ENCODE measurements at places on chromosomes 5 and 9. TPM values are rescaled to one million over a fixed set of nuclear protein-coding genes. Genes with fewer than 3 reads are reported as not detected.

- peaks cover 69% of the 10 kb centered on the region for H3K36me3 ChIP-seq
- H3K27ac ChIP-seq: peak overlapping the region; percentile 12
- no peak overlapping the region for H3K4me3 ChIP-seq
- H3K4me1 ChIP-seq: peaks cover 1% of the 10 kb centered on the region
Measured at GRCh38 chr5:151118913-151119575, 38.2 kb upstream of the TNIP1 start.

- no peak overlapping the region for H3K27ac ChIP-seq
- H3K4me3 ChIP-seq: no peak overlapping the region
- H3K27me3 ChIP-seq: peaks cover 15% of the 10 kb centered on the region
- H3K36me3 ChIP-seq: no peaks in the 10 kb centered on the region
Measured at GRCh38 chr9:34503406-34503805, 19.4 kb downstream of the ENHO start.

- no peak for DNase-seq
- H3K4me3 ChIP-seq: no peak overlapping the region
- H3K4me1 ChIP-seq: peaks cover 1% of the 10 kb centered on the region
- no peak overlapping the region for H3K27ac ChIP-seq
- H3K27me3 ChIP-seq: no peaks in the 10 kb centered on the region
Measured at GRCh38 chr5:126909856-126910255, 120.5 kb downstream of the MARCHF3 start.

DNA sequence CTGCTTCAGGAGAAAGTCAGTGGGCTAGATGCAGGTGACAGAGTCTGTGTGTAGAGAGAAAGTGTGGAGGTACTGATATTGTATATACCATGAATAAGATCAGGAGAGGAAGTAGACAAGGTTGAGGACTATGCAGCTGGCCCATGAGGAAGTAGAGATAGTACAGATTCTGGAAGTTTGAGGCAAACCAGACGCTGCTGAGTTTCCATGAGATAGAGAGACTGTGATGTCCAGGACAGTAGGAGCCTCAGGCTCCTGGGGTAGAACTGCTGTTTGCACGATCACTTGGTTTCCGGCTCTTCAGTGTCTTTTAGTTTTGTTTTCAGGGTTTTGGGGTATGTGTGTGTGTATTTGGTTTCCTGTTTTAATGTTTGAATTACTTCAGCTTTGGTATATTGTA lies 13.6 kb downstream of the OTULINL start:
- peak overlapping the region; percentile 98 for H3K27ac ChIP-seq
- H3K27me3 ChIP-seq: no peaks in the 10 kb centered on the region
- peak overlapping the region; percentile 64 for H3K4me3 ChIP-seq
- DNase-seq: peak; percentile 80

- peaks cover 54% of the 10 kb centered on the region for H3K4me1 ChIP-seq
- H3K27ac ChIP-seq: peak overlapping the region; percentile 65
- no peak for DNase-seq
Measured at GRCh38 chr5:126801174-126801991, 24.4 kb downstream of the LMNB1 start.

- no peak for DNase-seq
- peaks cover 3% of the 10 kb centered on the region for H3K27me3 ChIP-seq
- H3K27ac ChIP-seq: no peak overlapping the region
- no peak overlapping the region for H3K4me3 ChIP-seq
- no peaks in the 10 kb centered on the region for H3K4me1 ChIP-seq
Measured at GRCh38 chr5:171710451-171711024, 75.1 kb upstream of the SMIM23 start.

GRCh38 chr5:160702934-160703333 lies 149.1 kb downstream of the ATP10B start:
- H3K4me1 ChIP-seq: no peaks in the 10 kb centered on the region
- DNase-seq: no peak
- no peak overlapping the region for H3K27ac ChIP-seq
- H3K27me3 ChIP-seq: no peaks in the 10 kb centered on the region
- no peak overlapping the region for H3K4me3 ChIP-seq

- no peaks in the 10 kb centered on the region for H3K4me1 ChIP-seq
- DNase-seq: no peak
- H3K27ac ChIP-seq: no peak overlapping the region
- H3K4me3 ChIP-seq: no peak overlapping the region
- no peaks in the 10 kb centered on the region for H3K36me3 ChIP-seq
- H3K27me3 ChIP-seq: peaks cover 12% of the 10 kb centered on the region
Measured at GRCh38 chr9:105683688-105684275, 10.6 kb upstream of the TMEM38B start.

DNA sequence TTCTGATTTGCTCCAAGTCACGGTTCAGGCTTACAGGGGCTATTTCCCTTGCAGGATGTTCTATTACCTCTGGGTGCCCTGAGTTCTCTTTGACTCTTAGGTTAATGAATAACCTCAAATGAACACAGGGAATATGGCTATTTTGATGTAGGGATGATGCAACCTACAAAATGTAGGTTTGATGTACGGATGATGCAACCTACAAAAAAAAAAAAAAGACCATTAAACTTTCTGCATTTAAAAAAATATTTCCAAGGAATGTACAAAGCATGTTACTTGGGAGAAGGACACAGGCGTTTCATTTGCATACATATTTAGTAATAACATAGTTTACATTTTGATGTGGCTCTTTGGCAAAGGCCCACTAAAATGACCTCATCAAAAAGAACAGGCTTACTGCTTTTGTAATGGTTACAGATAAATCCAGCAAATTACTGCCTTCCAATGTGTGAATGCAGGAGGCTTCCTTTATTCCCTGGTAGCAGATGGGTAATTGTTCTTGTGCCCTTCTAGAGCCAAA lies 36.3 kb downstream of the ZNF474 start:
- H3K4me1 ChIP-seq: no peaks in the 10 kb centered on the region
- H3K27me3 ChIP-seq: no peaks in the 10 kb centered on the region
- no peak for DNase-seq
- no peak overlapping the region for H3K4me3 ChIP-seq
- H3K36me3 ChIP-seq: no peaks in the 10 kb centered on the region

DNA sequence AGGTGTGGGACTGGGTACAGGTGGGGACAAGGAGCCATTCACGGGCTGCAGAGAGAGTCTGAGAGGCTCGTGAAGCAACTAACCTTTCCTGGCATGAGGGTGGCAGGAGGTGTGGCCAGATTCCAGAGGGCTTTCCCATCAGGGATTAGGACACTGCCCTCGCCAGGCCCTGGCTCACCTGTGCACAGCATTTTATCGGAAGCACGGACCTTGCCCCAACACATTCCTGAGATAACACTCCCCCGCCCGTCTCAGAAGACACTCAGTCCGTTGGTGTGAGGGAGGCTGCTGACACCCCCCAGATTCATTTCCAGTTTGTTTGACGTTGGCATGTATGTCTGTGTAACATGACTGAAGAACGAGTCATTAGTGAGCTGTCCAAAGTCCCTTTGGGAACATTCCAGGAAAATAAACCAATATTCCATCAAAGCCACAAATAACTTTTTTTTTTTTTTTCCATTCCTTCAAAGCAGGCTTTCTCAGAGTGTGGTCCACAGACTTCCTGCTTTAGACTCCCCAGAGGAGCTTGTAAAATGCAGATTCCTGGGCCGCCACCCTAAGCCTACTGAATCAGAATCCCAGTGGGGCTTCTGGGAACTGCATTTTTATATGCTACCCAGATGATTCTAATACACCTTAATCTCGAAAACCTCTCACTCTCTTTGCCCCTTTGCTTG lies 23.4 kb downstream of the WWC1 start:
- no peaks in the 10 kb centered on the region for H3K4me1 ChIP-seq
- H3K27ac ChIP-seq: no peak overlapping the region
- no peak overlapping the region for H3K4me3 ChIP-seq

GRCh38 chr5:135119481-135119880 lies 85.5 kb upstream of the PITX1 start:
- H3K36me3 ChIP-seq: no peaks in the 10 kb centered on the region
- H3K27me3 ChIP-seq: peaks cover 14% of the 10 kb centered on the region
- no peak for DNase-seq
- H3K4me3 ChIP-seq: no peak overlapping the region
- H3K4me1 ChIP-seq: no peaks in the 10 kb centered on the region

DNA sequence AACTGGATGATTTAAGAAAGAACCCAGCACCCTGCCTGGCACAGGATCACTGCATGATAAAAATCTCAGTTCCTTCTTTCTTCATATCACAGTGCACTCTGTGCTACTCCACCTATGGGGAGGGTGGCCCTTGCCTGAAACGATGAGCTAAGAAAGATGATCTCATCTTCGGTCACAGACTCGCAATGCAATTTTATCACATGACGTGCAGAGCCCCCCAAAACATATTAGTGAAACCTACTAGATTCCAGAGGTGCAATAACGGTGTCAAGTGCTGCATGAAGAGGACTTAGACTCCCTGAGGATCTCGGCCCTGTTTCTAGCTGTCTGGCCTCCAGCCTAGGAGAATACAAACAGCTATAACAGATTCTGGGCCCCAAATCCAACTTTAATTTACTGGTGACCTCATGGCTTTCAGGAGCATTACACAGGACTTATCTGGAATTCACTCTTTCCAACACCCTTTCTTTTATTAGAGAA lies 104.0 kb downstream of the EBF1 start:
- no peak overlapping the region for H3K27ac ChIP-seq
- peaks cover 17% of the 10 kb centered on the region for H3K27me3 ChIP-seq
- H3K4me1 ChIP-seq: no peaks in the 10 kb centered on the region
- H3K4me3 ChIP-seq: no peak overlapping the region
- DNase-seq: no peak

DNA sequence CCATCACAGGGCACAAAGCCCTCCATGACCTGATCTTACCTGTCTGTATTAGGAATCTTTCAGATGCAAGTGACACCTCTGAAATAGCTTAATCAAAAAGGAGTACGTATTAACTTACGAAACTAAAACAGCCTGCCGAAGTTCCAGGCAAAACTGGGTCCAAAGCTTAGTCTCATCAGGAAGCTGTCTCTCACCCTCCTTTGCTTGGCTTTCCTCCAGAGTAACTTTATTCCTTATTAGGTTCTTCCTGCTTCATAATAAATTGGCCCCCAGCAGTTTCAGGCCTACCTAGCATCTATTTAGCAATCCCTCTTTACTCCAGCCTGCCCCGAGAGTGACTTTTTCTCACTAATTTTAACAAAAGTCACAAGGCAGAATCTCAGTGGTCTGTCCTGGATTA lies 58.4 kb upstream of the STK32A start:
- no peak overlapping the region for H3K27ac ChIP-seq
- no peaks in the 10 kb centered on the region for H3K4me1 ChIP-seq
- H3K4me3 ChIP-seq: no peak overlapping the region
- DNase-seq: no peak

GRCh38 chr5:154031937-154032489 lies 6.7 kb downstream of the FAM114A2 start:
- H3K27me3 ChIP-seq: no peaks in the 10 kb centered on the region
- no peak overlapping the region for H3K4me3 ChIP-seq
- peaks cover 17% of the 10 kb centered on the region for H3K36me3 ChIP-seq

GRCh38 chr9:3900673-3901318 lies 375.0 kb upstream of the RFX3 start:
- no peaks in the 10 kb centered on the region for H3K36me3 ChIP-seq
- no peak for DNase-seq
- peaks cover 14% of the 10 kb centered on the region for H3K27me3 ChIP-seq

- no peaks in the 10 kb centered on the region for H3K36me3 ChIP-seq
- no peaks in the 10 kb centered on the region for H3K27me3 ChIP-seq
- no peak overlapping the region for H3K4me3 ChIP-seq
- DNase-seq: no peak
- no peak overlapping the region for H3K27ac ChIP-seq
Measured at GRCh38 chr9:113963696-113964494, 87.8 kb downstream of the ZNF618 start.

DNA sequence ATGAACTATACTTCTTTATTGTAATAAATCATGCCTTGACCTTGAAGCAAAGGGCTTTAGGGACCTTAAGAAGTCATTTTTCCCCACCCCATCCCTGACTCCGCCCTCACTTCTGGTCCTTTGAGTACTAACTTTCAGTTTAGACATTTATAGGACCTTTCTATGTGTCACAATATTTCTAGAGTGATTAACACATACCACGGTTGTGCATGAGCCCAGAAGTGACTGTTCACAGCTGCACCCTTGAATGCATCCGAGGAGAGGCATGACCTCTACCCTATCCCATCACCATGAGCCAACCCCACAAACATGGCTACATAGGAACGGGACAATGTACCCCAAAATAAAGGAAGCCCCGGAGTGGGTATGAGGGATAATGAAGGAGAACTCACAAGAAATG lies 160.3 kb downstream of the HSD17B3 start:
- H3K4me1 ChIP-seq: peaks cover 12% of the 10 kb centered on the region
- H3K4me3 ChIP-seq: no peak overlapping the region
- peaks cover 17% of the 10 kb centered on the region for H3K27me3 ChIP-seq
- no peak for DNase-seq
- H3K27ac ChIP-seq: no peak overlapping the region

Gene WDR38
- total RNA-seq: not detected

Gene ECPAS
- total RNA-seq: 72.8 TPM

Gene NUTM2G
- total RNA-seq: not detected

Gene COX7C
- 350 TPM for total RNA-seq

Gene TRIM23
- total RNA-seq: 10.3 TPM

Gene FBXL7
- not detected for total RNA-seq

Gene SLC36A3
- not detected for total RNA-seq

Gene BARX1
- not detected for total RNA-seq
